NCI-H1930 (cell line): ENCODE measurements at places on chromosomes 5 and 9.

GRCh38 chr5:134437847-134438581, 26.3 kb upstream of the CDKN2AIPNL start:
- DNase-seq = no peak

- no peak for DNase-seq
Observed at GRCh38 chr5:91189480-91190313, 193.4 kb downstream of the ARRDC3 start.

- DNase-seq = no peak
Observed at GRCh38 chr9:100346836-100347235, 5.9 kb downstream of the TEX10 start.

- no peak for DNase-seq
Observed at GRCh38 chr9:15370466-15371447, 51.9 kb upstream of the SNAPC3 start.

DNA sequence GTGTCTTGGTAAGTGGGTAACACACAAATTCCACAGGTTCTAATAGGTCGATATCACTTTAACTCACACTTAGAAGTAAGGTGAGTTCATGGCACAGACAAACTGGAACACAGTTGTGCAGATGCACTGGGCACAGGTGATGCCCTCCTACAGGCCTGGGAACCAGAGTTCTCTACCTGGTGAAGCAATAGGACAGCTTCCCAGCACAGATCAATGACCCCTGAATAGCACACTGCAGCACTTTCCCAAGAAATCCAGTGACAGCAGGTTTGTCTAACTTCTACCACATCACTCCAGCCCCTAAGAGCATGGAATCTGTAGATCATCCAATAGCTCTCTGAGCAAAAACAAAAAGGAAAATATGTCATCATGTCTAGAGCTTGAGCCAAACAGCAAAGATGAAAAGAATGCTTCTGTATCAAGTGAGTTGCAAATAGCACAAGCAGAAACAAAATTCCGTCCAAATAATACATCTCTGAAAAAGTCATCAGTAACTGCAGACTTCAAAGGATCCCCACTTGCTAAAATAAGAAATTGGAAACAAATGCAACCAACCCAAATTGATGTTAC, 33.5 kb downstream of the MOCS2 start:
- no peak for DNase-seq

GRCh38 chr5:80917631-80918030, 42.5 kb upstream of the RASGRF2 start:
- DNase-seq = no peak

- DNase-seq = no peak
Observed at GRCh38 chr5:14930486-14930885, 58.9 kb upstream of the ANKH start.

- no peak for DNase-seq
Observed at GRCh38 chr5:64207978-64208377, 42.3 kb downstream of the RNF180 start.

- DNase-seq = no peak
Observed at GRCh38 chr9:133789778-133790177, 51.6 kb upstream of the SARDH start.

- no peak for DNase-seq
Observed at GRCh38 chr5:167696558-167697314, 594.7 kb upstream of the WWC1 start.

- DNase-seq = no peak
Observed at GRCh38 chr5:154461531-154461930, 15.7 kb downstream of the SAP30L start.
